B cell (primary cell): ENCODE measurements at places on chromosomes 5 and 9.
A peak's percentile ranks its signal among the peaks of the same experiment; 100 is the strongest.

GRCh38 chr5:59538750-59539121 lies 354.8 kb downstream of the PDE4D start:
- no peak for DNase-seq

GRCh38 chr5:9977070-9977469 lies 272.6 kb downstream of the ATPSCKMT start:
- DNase-seq = no peak

- no peak for DNase-seq
These were observed 110.0 kb downstream of the LURAP1L start for GRCh38 chr9:12884736-12885395.

DNA sequence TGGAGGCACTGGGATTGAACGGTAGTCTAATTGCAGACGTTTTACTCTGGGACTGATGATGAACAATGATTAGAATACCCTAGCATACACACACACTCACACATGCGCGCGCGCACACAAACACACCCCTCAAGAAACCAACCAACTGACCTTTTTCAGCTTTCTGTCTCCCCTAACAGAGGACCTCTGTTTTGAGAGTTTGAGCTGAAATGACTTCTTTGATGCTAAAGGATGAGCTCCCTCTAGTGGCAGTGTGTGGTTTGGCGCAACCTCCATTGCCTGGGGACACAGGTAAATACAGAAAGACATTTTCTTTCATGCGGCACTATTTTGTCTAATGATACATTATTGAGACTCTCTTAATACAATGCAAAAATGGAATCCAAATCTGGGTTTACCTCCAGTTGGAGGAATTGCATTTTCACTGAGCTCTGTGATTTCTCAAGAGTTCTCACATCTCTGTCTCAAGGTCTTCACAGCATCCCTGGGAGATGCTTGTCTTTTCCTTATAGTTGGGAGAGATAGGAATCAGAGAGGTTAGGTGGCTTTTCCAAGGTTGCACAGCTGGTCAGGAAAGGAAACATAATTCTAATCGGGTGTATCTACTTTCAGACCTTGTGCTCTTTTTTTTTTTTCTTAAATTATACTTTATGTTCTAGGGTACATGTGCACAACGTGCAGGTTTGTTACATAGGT lies 187.5 kb downstream of the TMEM38B start:
- peak; percentile 67 for DNase-seq

- no peak for DNase-seq
These were observed 18.3 kb upstream of the IFNK start for GRCh38 chr9:27505744-27506161.

DNA sequence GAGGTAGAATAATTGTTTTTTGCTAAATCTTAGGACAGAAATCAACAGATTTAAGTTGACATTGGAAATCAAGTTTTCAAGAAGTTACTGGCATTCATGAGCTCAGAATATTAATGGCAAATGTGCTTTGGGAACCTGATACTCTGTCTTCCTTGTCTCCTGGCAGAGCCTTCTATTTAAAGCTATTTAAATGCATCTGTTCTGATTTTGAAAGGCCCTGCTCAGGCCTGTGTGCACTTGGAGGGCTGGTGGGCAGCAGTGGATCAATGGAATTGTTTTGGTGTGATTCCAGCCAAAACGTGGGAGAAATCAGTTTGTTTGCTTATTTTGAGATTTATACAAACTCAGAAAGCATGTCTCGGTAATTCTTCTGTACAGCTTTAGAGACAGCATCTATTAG lies 38.5 kb downstream of the FBXL7 start:
- DNase-seq = no peak

DNA sequence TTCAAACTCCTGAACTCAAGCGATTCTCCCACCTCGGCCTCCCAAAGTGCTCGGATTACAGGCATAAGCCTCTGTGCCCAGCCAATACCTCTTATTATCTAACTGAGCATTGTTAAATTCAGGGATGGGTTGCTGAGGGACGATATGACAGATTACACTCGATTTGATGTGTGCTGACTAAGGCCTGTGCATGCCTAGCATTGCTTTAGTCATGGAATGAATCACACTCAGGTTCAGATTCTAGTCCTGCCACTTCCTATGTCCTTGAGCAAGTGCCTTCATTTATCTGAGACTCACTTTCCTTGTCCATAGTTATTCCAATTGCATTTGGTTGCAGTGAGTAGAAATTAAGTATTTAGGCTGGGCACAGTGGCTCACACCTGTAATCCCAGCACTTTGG lies 19.5 kb downstream of the THBS4 start:
- DNase-seq = no peak

DNA sequence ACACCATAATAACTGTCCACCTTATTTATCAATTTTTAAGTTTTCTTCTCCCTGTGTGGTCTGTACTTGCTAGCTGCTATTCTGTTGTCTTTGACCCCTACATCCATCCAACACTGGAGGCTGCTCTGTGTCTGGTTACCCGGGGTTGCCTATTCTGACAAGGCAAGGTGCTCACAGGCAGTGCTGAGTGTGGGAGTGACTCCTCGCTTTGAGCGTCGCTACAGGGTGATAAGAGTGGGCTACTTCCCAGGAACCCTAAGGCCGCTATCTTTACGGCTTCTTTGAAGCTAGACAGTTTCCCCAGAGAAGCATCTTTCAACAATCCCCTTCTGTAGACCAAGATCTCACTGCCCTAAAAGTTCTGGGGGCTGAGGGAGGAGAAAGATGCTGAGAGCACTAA lies 35.3 kb downstream of the NSUN2 start:
- no peak for DNase-seq

- no peak for DNase-seq
These were observed 183.4 kb downstream of the TMEM38B start for GRCh38 chr9:105877721-105878120.

DNA sequence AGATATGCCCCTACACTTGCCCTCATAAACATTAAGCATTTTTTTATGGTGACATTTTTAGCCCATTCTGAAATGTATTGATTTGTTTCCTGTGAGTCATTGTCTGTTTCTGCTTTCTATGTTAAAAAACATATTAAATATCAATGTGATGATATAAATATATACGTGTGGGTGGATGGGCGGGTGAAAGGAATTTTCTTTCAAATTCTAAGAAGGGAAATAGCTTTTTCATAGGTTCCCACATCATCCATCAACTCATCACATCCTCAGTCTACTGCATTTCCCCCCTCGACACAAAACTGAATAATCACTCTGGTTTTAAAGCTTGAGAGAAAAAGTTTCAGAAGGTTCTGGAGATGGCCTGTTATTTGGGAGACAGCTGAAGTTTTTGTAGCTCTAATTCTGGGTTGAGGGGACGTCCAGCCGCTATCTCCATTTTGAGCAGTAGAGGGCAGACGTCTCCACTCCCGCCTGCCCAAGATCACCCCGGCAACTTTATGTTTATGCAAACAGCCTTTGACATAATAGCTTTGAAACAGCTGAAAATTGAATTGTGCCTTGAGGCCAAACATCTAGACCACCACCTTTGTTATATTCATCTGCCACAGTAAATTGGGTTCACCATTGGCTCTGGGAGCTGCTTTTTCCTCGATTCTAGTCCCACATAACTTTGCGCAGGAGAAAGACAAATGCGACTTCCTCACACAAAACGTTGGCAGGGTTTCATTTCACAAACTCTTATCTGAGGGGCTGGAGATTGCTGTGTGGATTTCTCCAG lies 216.2 kb upstream of the CLINT1 start:
- peak; percentile 78 for DNase-seq

GRCh38 chr9:87579781-87580541 lies 82.3 kb downstream of the DAPK1 start:
- DNase-seq = no peak

DNA sequence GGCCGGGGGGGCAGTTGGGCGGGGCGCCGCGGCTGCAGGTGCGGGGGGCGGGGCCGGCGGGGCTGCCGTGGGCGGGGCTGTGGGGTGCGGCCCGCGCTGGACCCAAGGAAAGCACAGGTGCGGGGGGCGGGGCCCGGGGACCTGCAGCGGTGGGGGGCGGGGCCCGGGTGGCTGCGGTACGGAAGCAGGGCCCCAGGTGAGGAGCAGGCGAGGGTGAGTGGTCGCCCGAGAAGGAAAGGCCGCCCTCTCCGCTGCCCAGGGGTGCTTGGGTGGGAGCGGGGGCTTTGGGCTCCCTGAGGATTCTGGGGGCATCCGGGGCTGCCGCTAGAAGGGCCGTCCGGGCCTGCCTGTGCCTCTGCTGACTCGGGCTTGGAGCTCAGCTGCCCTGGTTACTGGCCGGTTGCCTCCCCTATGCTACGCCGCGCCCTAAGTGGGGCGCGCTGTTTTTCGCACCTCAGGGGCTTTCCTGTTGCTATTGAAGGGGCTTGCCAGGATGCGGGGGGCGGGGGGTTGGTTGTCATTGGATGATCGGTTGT lies 767 bp downstream of the RALGPS1 start:
- DNase-seq = peak; percentile 74

DNA sequence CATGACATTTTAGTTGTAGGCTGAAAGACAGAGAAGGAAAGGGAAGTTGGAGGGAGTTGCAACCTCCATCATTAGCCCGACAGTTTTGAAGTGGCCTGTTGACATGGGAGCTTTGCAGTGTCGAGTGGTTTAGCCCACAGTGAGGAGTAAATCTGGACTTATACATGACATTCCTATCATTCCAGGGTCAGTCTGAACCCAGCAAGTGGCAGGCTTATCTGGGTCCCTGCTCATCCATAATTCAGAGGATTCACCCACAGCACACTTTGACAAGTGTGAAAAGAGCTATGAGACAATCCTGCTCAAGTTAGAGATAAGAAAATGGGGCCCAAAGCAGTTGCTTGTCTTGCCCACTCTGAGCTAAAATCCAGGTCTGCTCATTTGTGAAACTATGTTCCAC lies 8.4 kb upstream of the TNC start:
- DNase-seq = no peak

DNA sequence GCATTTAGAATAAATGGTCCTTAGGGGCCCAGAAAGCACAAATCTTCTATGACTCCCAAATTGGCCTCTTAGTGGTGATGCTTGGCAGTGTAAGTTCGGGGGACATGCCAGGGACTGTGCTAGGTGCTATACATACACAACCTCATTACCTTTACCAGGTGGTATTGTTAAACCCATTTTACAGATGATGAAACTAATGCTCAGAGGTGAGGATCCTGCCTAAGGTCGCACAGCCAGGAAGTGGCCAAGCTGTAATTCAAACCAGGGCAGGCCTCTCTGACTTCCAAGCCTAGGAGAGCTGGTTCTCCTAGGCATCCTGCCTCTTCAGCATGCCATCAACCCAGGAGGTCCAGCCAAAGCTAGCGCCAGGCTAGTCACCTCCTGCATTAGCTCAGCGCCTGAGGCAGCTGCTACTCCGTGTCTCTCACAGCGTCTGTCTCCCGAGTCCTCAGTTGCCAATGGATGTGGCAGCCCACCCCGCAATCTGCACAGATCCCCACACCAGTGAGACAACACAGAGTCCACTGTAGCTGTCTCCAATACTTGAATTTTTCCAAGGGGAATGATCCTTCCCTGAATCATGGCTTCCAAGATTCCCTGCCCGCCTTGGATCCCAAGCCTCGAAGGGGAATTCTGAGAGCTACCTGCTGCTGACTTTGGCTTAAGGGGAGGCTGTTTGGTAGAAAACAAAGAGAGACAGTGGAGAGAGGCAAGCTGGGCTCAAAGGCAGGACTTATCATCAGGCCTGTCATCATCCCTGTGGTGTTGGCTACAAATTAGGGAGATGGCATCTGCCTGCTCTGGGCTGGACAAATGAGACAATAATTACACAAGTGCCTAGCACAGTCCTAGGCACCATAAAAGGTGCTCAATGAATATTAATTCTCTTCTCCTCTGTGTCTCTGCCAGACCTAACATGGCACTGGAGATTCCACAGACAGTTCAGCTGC lies 52.6 kb downstream of the CRB2 start:
- DNase-seq = no peak

DNA sequence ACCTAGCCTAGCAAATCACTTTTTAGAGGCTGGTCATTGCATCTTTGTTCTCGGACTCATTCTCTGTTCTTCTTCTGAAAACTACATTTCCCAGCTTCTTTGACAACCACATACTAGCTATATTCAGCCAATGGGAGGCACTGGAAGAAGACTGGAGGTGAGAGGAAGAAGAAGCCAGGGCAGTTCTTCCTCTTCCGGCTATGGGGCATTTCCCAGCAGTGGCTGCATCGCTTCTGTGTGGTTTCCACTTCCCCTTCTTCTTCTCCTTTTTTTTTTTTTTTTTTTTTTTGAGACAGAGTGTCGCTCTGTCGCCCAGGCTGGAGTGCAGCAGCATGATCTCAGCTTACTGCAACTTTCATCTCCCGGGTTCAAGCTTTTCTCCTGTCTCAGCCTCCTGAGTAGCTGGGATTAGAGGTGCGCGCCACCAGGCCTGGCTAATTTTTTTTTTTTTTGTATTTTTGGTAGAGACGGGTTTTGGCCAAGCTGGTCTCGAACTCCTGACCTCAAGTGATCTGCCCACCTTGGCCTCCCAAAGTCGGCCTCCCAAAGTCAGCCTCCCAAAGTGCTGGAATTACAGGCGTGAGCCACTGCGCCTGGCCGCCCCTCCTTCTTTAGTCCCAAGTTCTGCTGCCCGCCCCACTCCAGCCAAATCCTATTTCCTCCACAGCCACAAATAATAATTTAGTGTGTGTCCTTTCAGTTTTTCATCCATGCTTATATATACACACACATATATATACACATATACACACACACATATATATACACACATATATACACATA lies 6.9 kb upstream of the UBAP1 start:
- DNase-seq = peak; percentile 86

- no peak for DNase-seq
These were observed 142.3 kb downstream of the GRIA1 start for GRCh38 chr5:153632748-153633290.

DNA sequence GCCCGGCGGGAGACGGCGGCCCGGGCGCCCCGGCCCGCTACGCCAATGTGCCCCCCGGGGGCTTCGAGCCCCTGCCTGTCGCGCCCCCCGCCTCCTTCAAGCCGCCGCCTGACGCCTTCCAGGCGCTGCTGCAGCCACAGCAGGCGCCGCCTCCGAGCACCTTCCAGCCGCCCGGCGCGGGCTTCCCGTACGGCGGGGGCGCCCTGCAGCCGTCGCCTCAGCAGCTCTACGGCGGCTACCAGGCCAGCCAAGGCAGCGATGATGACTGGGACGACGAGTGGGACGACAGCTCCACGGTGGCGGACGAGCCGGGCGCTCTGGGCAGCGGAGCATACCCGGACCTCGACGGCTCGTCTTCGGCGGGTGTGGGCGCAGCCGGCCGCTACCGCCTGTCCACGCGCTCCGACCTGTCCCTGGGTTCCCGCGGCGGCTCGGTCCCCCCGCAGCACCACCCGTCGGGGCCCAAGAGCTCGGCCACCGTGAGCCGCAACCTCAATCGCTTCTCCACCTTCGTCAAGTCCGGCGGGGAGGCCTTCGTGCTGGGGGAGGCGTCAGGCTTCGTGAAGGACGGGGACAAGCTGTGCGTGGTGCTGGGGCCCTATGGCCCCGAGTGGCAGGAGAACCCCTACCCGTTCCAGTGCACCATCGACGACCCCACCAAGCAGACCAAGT lies 723 bp downstream of the SNX18 start:
- peak; percentile 69 for DNase-seq

GRCh38 chr9:133990366-133991213 lies 1.5 kb downstream of the VAV2 start:
- no peak for DNase-seq

DNA sequence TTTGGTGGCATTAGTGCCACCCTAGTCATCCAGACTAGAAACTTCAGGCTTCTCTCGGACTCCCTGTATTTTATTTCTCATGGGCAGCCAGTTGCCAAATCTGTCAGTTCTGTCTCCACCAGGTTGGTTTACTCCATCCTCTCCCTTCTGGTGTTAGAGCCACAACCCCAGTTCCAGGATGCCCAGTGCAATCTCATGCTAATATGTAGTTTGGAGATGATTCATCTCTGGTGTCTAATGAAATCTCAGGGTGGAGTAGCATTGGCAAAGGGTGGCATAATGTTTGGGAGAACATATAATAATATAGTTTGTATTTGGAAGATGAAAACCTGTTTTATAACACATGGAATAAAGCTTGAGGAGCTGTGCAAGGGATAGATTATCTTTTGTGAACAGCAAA lies 30.2 kb downstream of the SLC46A2 start:
- no peak for DNase-seq
